ENCODE measurements at places on chromosomes 5 and 9.

DNA sequence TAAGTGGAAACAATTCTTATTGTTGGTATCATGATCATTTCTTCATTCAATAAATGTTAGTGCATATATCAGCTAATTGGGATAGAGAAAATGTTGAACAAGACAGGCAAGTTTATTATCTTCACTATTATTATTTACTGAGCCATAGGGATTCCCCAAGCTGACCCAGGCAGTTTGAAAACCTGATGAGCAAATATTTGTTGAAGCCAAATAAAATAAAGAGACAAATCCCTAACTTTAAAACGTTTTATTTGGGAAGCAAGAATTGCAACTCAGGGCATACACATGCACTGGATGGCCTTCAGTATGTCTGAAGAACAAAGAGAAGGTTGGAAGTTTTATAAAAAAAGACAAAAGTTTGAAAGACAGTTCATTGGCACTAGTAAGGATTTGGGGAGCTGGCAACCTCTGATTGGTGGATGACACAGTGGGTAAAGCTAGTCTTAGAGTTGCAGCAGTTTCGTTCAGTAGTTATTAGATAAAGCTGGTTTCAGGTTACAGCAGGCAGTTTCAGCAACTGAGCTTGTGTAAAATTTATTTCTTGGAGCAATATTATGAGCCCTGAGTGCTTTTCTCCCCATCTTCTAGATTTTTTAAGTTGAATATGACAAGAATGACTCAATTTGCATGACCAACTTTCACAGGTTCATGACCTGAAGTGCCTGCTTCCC lies 44.7 kb upstream of the PRLR start:
- no peak for DNase-seq

DNA sequence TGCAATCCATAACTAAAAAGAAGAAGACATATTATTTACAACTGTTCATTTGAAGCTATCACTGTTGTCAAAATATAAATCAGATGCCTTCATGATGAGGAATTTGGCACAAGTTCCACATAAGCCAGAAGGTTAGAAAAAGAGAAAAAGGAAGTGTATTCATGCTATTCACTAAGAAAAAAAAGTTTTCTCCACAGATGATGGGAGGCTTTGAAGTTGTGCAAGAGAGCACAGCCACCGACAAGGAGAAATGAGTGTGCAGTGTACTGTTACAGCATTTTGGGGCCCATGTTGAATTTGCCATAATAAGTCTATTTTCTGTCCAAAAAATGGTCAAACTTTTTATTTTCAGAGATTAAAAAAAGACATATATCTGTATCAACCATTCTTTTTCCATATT lies 32.9 kb upstream of the IFNK start:
- DNase-seq = no peak

DNA sequence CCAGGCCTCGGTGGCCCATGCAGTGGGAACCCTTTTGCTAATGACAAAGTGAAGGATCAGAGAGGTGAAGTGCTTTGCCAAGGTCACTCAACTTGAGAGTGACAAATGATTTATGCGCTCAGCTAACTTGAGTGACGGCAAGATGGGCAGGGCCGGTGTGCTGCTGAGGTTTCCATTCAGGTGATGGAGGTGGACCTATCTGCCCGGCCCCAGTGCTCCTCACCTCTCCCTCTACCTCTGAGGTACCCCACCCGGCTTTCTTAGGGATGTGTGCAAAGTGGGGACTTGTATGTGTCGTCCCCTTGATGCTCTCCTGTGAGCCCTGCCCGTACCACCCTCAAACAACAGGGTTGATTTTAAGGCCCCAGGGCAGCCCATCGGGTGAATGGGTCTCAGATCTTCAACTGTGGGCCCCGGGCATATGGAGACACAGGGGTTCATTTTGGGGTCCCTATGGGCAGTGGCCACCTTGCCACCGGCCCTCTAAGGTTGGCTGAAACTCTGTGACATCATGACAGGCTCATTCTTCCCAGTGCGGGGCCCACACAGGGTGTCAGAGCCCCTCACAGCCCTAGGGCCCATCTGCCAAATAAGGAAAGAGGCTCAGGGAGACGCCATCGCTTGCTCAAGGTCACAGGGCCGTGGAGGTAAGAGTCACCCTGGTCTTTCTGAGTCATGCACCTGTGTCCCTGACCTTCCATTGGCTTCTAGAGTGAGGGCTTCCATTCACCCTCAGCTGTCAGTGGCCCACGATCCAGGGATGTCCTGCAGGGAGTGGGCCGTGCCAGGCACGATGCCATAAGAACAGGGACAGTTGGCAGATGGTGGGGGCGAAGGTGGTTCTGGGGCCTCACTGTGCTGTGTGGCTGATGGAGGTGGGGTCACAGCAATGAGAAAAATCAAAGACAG lies 170.6 kb upstream of the MVB12B start:
- no peak for DNase-seq

GRCh38 chr9:110240198-110240597 lies 16.1 kb downstream of the TXN start:
- no peak for DNase-seq

GRCh38 chr9:107462691-107463090 lies 26.9 kb downstream of the KLF4 start:
- DNase-seq = no peak

DNA sequence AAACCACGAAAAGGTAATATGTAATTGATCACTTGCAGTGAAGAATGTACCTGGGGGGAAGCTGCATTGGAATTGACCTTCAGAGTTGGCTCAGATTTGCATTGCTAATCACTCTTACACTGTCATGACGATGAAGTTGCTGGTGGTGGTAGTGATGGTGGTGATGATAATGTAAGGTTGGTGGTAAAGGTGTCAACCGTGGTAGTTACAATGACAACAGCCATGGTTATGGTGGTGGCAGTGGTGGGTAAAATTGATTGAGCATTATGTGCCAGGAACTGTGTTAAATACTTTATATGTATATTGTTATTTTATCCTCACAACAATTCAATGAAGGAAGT lies 282.4 kb downstream of the NR3C1 start:
- no peak for DNase-seq

DNA sequence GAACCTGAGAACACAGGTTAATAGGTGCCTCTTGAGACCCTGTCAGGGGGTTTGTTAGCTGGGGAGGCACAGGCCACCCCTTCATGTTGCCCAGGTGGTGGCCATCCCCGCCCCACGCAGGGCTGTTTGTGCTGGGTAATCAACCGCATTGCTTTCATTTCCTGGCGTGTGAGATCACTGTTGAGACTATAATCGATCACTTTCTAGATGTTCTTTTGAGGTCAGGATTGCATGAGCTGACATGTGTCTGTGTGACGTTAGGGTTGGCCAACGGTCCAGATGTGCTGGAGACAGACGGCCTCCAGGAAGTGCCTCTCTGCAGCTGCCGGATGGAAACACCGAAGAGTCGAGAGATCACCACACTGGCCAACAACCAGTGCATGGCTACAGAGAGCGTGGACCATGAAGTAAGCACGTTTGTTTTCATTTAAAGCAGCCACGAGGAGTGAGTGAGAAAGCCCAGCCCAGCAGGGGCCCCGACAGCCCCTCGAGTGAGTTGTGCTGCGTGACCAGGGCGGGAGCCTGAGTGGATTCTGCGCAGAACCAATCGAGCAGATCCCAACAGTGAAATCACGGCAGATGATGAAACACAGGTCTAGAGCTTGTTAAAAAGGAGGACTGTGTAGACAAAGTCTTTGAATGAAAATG lies 115.0 kb upstream of the CACNA1B start:
- no peak for DNase-seq

GRCh38 chr5:66551338-66551737 lies 44.9 kb upstream of the MAST4 start:
- DNase-seq = no peak

- DNase-seq = no peak
Observed at GRCh38 chr9:91289244-91289643, 72.5 kb downstream of the AUH start.

GRCh38 chr9:93116072-93116961 lies 17.7 kb downstream of the NINJ1 start:
- no peak for DNase-seq

DNA sequence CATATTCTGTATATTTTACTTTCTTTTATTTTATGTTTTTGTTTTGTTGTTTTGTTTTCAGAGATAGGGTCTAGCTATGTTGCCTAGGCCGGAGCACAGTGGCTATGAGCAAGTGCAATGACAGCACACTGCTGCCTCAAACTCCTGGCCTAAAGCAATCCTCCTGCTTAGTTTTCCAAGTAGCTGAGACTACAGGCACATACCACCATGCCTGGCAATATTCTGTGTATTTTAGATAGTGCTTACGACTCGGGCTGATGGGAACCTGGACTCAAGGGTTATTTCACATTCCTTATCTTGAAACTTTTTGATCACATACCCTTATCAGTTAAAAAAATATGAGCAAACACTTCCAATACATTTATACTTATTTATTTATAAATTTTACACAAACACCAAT lies 119.0 kb upstream of the STARD4 start:
- DNase-seq = no peak

DNA sequence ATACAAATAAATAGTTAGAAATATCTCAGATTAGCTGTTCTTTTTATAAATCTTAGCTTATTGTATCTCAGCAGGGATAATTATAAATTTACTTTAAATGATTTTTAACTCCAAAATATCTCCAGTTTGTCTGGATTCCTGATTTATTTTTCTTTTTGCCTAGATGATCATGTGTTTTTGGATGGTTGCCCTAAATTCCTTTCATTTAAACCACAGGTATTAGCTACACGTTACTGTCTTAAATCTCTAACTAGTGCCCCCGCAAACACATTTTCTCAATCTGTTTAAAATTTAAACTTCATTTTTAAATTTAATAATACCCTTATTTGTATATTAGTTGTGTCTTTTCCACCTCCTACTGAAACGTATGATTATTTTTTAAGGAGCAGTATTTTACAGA lies 5.6 kb downstream of the FER start:
- DNase-seq = no peak

DNA sequence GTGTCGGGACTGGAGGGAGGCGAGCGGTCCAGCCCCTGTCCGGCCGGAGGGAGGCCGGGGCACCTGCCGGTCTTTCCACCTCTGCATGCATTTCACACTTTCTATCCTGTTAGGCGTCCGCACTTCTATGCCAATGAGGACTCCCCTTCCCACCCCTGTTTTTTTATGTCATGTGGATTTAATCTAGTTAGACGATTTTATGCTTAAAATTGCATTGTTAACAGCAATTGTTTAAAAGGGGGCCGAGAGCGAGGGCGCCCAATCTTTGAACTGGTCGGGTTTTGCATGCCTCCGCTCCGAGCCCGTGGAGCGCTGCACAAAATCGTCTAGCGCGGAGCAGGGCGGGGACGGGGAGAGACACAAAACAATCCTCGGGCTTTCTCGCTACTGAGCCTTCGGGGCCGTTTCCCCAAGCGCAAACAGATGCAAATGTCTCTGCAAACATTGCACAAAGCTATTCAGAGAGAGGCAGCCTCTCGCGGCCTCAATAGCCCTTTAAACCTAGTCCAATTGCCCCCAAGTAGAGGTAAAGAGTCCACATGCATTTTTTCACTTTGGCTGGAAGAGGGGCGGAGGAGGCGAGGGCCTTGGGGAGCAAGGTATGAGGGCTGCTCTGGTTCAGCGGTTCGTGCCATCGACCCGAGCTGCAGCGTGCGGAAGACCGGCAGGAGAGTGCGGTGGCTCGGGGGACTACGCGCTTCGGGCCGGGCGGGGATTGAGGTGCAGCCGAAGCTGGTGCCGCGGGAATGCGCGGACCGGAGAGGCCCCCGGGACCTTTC lies 37.5 kb upstream of the TIFAB start:
- DNase-seq = no peak

DNA sequence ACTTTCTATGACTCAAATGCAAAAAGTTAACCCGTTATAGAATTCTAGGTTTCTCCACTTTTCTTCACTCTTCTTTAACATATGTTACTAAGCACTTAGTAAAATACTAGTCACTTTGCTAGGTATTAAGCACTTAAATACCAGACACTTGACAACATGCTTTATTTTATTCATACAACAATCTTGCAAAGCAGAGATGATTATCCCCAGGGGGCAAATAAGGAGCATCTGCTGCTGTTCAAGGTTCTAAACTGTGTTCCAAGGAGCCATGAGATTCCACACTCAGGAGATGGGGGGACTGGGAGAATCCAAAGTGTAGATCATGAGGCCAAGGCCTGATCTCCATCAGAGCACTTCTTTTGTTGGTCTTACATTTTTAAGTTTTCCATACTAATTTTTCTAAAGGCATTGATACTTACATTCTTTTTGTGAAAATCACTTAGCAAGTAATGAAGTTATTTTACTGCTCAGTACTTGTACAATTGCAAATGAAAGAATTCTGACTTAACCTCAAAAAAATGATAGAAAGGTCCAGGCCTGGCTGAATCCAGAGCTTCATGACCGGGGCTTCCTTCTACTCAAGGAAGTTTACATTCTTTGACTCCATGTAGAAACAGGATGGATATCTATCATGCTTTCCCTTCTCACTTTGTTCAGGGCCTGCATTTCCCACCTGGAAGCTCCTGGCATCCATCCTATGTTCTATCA lies 504.4 kb upstream of the WWC1 start:
- no peak for DNase-seq

- DNase-seq = no peak
Observed at GRCh38 chr9:90098408-90098807, 493.6 kb downstream of the GADD45G start.

GRCh38 chr5:43702815-43703214 lies 99.8 kb downstream of the NNT start:
- no peak for DNase-seq

GRCh38 chr5:18771097-18771610 lies 1136.9 kb downstream of the TAF11L14 start:
- no peak for DNase-seq

DNA sequence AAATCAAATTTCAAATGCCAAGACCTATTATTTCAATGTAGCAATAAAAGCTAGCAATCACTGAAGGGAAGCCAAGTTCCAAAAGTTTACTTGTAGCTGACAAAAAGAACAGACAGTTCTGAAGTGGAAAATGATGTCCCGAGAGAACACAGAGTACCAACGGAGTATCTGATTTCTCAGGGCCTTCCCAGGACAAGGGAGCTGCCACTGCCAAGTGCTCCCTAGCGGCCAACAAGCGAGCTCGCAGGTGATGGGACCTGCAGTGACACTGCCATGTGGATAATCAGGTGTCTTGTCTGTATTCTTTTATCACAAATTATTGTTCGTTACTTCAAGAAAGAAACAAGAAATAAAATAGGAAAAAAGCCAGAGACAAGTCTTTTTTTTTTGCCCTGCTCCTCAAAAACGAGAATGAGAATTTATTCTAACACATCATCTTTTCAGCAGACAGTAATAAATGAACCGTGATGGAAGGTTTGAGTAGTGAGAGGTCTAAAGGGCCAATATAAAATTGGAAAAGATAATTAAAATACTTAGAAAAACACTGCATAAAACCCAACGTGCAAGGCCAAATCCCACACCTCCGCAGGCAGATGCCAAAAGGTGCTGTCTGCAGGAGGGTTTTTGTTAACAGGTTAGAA lies 159.4 kb downstream of the MYO10 start:
- DNase-seq = no peak

GRCh38 chr9:27340285-27340674 lies 43.3 kb upstream of the EQTN start:
- no peak for DNase-seq

GRCh38 chr5:140267201-140267540 lies 35.7 kb downstream of the PFDN1 start:
- no peak for DNase-seq
